ENCODE measurements at places on chromosomes 12 and 14.

- DNase-seq = no peak
These were observed 122.6 kb downstream of the CALM1 start for GRCh38 chr14:90519262-90519920.

DNA sequence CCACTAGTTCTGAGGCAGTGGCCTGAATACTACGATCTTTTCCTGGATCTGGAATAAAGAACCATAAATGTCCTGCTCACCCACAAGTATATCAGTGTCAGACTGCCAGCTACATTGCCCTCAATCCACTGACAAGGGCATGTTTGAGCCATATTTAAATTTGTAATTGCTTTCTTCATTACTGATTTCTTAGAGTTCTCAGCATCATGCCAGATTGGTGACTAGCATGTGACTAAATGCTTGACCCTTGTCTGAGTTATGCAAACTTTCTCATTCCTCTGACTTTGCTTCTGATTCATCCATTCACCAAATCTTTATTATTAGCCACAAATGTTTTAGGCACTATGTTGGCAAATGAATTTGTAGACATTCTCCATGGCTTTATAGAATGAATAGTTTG, 143.6 kb upstream of the SLC16A7 start:
- DNase-seq = no peak

DNA sequence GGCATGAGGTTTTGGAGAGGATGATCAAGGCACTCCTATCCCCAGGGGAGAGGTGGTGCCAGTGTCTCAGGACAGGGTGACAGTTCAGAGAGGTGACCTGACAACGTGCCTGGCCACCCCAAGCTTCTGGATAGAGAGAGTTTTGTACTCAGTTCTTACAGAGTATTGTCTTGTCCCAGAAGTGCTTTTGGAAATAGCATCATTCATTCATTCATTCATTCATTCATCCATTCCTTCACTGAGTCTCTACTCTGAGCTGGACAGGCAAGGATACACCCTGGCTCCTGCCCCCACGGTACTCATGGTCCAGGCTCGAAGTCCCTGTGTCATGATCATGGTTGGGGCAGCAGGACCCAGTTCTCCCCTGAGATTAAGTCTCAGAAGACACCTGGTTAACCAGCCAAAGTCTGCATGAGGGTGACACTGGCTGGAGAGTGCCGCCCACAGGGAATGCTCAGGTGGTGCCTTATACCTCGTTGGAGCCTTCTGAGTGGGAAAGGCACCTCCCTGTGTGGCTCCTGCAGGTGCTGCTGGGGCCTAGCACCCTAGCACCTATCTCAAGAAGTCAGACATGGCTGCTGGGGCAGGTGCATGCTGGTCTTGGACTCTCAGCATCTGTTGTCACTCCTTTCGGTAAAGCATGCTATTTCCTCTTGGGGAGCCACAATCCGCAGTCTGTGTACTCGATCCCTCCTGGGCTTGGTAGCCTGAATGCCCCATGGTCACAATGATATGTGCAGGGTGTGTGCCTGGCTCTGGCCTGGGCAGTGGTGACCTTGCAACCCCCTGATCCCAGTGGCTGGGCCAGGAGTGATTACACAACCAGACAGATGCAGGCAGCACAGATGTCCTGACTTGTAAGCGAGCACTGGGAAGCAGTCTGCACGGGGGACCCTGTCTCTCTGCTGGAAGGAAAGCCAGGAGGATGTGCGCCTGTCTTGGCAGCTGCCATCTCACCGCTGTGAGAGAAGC, 57.8 kb downstream of the C14orf132 start:
- DNase-seq = no peak

DNA sequence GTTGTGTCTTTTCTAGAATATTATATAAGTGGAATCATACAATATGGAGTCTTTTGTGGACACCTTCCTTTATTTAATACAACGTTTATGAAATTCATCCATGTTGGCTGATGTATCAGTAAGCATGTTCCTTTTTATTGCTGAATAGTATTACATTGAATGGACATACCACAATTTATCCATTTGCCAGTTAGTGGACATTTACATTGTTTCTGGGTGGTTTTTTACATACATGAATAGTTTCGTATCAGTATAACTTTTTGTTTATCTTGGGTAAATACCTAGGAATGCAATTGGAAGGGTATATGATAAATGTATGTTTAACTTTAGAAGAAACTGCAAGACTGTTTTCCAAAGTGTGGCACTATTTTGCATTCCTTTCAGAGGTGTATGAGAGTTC, 23.1 kb downstream of the IQSEC3 start:
- DNase-seq = no peak

DNA sequence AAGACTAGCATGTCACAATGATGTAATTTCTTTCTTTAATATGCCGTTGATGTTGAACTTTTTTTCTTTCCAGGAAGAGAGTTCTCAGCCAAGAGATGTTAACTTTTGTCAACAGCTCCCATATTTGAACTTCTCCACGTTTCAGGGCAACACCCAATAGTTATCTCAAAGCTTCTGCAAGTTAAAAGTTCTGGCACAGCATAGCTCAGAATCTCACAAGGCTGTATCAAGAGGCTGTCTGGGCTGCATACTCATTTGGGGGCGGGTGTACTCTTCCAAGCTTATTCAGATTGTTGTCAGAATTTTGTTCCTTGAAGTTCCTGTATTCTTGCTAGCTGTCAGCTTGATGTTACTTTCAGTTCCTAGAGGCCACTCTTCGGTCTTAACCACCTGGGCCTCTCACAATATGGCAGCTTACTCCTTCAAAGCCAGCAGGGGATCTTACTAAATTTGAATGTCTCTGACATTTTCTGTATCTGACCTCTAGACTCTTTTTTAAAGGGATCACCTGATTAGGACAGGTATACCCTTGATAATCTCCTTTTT, 38.9 kb downstream of the KCNC2 start:
- no peak for DNase-seq

DNA sequence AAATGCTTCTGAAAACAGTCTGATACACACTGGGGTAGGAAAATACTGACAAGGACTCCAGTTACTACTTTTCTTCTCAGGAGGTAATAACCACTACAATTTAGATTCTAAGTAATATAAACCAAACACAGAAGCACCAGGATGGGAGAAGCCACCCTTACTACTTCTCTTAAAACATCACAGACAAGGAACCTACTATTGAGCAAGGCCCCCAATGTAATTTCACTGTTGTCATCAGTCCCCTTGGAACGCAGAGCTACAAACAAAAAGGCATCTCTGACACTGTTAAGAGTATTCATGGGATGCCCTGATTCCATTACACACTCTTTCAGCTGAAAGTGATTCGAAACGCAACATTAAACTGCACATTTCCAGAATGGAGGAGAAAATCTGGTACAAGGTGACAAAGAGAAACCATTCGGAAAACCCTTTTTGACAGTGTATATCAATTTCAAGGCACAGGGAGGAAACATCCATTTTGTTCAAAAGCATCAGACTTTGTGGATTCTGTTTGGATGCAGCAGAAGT, 185.9 kb downstream of the PPM1H start:
- no peak for DNase-seq

DNA sequence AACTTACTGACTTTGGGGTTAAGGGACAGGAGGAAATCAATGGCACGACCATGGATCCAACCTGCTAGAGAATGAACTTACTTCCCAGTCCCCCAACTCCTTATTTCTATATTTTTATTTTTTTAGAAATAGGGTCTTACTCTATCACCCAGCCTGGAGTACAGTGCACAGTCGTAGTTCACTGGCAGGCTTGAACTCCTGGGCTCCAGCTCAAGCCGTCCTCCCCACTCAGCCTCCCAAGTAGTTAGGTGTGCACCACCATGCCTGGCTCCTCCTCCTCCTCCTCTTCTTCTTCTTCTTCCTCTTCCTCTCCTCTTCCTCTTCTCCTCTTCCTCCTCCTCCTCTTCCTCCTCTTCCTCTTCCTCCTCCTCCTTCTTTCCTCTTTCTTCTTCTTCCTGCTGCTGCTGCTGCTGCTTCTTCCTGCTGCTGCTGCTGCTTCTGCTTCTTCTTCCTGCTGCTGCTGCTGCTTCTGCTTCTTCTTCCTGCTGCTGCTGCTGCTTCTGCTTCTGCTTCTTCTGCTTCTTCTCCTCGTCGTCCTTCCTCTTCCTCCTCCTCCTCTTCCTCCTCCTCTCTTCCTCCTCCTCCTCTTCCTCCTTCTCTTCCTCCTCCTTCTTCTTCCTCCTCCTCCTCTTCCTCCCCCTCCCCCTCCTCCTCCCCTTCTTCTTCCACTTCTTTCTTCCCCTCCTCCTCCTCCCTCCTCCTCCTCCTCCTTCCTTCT, 390.1 kb upstream of the RGS6 start:
- DNase-seq = no peak

DNA sequence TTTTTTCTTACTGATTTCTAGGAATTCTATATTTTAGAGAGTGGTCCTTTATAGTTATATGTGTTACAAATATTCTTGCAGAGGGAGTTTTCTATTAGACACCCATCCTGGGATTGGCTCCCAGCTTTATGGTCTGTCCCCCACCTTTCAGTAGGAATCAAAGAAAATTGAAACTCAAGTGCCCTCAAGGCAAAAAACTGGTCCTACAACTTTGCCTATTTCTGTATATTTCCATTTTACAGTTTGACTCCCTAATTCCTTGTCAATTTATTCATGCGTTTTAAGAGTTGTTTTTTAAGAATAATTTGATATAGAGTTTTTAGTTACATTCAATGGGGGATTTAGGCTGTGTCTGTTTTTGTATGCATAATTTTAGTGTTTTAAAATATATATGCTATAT, 208.9 kb downstream of the SYNE2 start:
- no peak for DNase-seq

DNA sequence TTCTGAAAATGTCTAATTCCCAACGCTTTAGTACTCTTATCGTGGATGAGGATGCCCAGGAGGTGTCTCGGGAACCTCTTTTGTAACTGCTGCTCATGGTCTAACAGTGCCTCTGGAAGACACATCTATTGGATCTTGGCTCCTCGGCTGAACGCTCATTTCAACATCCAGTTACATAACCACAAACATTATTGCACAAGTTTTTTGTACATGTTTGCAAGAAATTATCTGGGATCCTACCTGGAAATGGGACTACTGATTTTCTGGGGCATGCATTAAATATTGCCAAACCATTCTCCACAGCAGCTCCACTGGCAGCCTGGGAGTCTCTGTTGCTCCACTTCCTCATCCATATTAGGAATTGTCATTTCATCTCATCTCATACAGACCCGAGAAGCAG, 117.5 kb upstream of the EVL start:
- DNase-seq = no peak

- DNase-seq = no peak
These were observed 54.6 kb upstream of the ATF7IP start for GRCh38 chr12:14310866-14311265.

GRCh38 chr14:98297567-98297966, 974.4 kb downstream of the BCL11B start:
- no peak for DNase-seq

- DNase-seq = no peak
These were observed 3.9 kb upstream of the HSPA2 start for GRCh38 chr14:64536488-64537245.

DNA sequence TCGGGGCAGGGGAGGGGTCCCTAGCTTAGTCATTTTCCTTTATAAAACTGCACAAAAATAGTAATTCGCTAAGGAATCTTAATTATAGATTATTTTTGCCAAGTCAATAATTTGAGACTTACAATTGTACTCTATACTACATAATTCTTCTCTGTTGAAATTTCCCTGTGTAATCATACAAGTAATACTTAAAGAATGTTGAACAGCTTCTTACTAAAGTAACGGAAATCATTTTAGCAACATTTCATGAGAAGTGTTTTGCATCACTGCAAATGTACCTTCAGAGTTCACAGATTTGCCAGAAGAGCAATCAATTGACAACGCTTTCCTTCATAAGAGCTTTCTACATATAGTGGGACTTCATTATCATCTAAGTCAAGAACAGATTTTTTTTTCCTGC, 7.9 kb upstream of the GNG2 start:
- no peak for DNase-seq

DNA sequence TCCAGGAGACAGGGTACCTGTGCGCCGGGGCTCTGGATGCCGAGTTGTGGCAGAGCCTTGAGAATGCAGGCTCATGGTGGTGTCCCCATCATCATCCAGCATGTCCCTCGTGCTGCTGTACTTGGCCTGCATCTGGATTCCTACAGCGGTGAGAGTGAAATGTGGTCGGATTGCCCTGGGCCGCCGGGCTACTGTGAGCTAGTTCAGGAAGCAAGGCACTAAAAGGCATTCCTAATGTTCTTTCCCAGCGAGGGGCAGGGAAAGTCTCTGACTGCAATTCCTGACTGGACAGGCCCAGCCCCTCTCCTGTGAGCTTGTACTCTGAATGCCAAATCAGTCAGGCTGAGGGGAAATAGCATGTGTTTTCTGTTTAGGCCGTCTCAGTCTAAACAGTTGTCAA, at the start of gene CLEC1A:
TSS of gene CLEC1A (minus strand) at position 195 of the 400 bp plus-strand sequence. CDS start at position 132, 63 bp downstream.
- no peak for DNase-seq

DNA sequence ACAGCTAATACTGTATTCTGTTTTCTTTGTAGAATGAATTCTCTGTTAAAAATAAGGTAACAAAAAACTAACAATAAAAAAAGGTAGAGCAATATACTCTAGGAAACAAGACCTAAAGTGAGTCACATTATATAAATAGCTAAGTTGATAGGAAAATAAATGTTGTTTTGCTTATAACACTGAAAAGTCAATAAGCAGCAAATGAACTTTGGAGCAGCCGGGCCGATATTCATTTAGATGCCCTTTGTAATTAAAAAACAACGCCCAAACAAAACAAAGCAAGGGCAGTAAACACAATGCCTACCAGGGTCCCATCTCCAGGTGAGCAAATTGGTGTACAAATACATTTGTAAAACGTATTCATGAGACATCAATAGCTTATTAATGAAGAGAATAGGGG, 227.6 kb upstream of the FOXN3 start:
- DNase-seq = no peak

- DNase-seq = no peak
These were observed 584.2 kb downstream of the DIO2 start for GRCh38 chr14:79627058-79627457.

- no peak for DNase-seq
These were observed 73.4 kb downstream of the C12orf42 start for GRCh38 chr12:103422328-103422727.

DNA sequence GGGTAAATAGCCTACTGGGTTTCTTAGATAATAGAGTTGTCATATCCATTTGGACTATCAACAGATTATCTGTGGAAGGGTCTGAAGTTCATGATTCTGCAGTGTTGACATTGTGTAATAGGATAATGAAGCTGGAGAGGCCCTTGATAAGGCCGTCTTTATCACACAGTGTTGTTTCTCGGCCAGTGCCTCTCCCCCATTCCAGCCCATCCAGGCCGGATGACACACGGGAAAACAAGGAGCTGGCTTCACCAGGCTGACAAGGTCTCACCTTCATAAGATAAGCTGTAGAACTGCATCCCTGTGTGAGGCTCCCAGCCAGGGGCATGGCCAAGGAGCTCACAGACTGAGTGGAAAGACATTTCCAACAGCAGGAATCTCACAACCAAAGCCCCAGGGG, 8.7 kb upstream of the EML1 start:
- DNase-seq = no peak
